Right lobe of liver (tissue), 6 donors: ENCODE measurements at places on chromosomes 4 and X. TPM values are rescaled to one million over a fixed set of nuclear protein-coding genes. Genes with fewer than 3 reads are reported as not detected.

DNA sequence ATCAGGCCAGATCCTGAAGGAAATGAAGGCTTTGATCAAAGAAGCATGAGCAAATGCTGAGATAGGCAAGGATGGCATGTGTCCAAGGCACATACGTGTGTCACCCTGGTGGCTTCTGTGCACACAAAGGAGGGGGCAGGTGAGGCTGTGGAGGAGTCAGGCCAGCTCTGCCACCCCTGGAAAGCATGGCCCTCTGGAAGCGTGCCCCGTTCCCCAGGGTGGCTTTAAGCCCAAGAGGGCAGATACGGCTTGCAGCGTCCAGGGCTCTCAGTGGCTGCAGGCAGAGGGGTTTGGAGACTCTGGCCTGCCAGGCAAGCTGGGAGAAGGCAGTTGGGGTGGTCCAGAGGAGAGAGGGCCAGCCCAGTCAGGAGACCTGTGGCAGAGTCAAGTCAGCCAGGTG, 25.6 kb downstream of the PNMA6E start:
- DNase-seq: no peak

Gene GYPB
- not detected for total RNA-seq

DNA sequence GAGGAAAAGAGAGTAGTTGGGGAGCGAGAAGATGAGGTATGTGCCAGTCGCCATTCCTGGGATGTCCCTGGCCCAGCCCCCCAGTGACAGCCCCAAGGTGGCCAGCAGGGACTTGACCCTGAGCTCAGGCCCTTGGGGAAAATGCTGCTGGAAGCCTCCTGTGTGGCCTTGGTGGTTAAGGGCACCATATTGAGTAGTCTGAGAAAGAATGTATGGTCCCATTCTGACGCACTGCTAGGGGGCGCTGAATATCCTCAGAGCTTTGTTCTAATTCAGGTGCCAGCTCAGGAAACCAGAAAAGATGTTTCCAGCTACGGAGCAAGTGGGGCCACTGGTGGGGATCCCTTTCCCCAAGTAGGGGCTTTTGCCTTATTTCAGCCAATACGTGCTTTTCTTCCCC, 14.0 kb upstream of the UBA6 start:
- no peak for DNase-seq

DNA sequence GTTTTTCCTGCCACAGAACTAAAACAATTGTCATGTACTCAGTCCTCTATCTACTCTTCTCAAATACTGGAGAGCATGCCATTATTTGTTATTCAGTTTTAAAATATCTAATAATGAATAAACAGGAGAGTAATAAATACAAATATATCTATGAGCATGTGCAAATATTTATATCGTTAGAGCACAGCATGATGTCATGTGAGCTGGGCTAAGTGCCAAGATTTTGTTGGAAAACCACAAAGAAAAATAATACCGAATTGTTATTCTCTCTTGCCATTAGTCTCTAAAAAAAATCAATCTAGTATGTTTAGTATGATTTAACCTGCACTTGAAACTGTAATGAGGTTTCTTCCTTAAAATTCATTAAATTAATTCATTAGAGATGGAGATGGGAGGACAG, 97.3 kb downstream of the DDX60 start:
- DNase-seq: no peak
